ENCODE measurements at places on chromosomes 3 and 15.

DNA sequence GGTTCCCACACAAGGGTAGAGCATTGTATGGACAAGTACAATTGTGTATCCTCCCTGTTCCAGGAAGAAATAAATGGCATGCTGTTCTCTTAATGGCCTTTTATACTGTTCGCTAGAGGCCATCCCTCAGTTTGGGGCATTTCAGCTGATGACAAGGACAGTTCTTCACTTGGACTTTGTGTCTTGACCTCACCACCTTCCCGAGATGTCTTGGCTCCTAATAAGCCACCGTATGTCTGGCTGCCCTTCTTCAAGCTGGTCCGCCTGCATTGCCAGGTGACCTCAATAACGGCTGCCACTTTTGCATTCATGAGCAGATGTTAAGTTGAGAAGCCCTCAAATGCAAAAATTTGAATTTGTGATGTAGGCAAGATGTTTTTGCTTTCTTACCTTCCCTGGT is 24.1 kb downstream of the ZBTB38 start:
- no peak for DNase-seq

GRCh38 chr3:16614033-16615031 is 9.1 kb upstream of the DAZL start:
- DNase-seq = no peak

DNA sequence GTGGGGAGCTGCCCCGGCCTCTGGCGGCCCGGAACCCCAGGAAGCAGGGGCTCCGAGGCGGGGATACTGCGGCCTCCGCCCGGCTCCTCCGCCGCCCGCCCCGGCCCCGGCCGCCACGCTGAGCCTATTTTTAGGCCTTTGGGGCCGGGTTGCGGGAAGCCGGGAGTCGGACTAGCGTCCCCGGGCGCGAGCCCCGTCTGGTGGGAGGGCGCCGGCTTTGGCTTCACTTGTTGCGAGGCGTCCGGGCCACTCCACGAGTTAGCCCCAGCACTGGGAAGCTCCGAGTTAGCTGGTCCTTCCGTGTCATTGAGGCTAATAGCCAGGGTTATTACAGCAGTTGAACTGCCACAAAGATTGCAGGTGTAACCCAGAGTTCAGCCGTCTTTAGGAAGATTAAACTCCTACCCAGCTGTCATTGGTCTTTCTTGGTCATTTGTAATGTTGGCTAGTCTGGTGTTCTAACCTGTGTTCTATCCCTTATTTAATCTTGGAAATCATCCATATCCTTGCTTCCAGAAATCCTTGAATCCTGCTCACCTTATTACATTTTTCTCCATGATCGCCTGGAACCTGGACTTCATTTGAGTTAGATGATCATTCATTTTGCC is 791 bp downstream of the GYG1 start:
- DNase-seq = peak; percentile 17

DNA sequence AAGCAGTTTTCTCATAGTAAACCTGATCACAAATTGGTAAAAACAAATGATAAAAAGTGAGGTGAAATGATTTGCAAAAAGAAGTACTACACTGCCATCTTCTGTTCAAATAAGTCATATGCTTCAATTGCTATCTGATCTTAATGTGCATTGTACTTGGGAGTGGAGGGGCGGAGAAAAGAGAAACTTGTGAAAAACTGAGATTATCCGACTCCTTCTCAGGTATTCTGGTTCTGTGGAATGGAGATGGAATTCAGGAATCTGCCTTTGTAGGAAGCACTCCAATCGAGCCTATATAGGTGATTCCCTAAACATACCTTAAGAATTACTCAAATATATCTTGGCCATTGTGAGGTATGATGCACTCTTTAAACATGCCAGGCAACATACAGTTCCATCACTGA is 180.6 kb downstream of the CHL1 start:
- DNase-seq = no peak

GRCh38 chr3:125357032-125357658 is 18.0 kb downstream of the ZNF148 start:
- DNase-seq = peak; percentile 41

DNA sequence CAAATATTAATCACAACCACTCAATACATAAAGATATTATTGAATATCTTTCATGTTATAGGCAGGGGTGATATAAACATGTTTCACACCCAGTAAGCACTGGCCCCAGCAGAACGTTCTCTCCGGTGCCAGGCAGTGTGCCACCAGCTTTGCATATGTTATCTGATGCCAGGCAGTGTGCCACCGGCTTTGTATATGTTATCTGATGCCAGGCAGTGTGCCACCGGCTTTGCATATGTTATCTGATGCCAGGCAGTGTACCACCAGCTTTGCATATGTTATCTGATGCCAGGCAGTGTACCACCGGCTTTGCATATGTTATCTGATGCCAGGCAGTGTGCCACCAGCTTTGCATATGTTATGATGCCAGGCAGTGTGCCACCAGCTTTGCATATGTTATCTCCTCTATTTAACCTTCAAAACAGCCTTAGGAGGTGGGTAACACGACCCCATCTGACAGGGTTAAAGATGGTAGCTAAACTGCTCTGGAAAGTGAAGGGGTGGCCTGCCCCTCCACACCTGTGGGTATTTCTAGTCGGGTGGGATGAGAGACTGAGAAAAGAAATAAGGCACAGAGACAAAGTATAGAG is 6.9 kb downstream of the MUC20 start:
- DNase-seq = no peak

- DNase-seq = no peak
Measured at GRCh38 chr15:67149068-67149772, 83.8 kb downstream of the SMAD3 start.

- DNase-seq = no peak
Measured at GRCh38 chr15:98964466-98965133, 43.0 kb downstream of the PGPEP1L start.

GRCh38 chr3:44198284-44199269 is 43.1 kb upstream of the TOPAZ1 start:
- DNase-seq = peak; percentile 62

GRCh38 chr15:28289694-28290463 is 32.1 kb downstream of the HERC2 start:
- no peak for DNase-seq

- DNase-seq = no peak
Measured at GRCh38 chr15:60582370-60583036, 103.6 kb upstream of the ICE2 start.

GRCh38 chr3:101279162-101279561 is 41.2 kb downstream of the IMPG2 start:
- DNase-seq = no peak

GRCh38 chr15:33801954-33802353 is 166.3 kb upstream of the CHRM5 start:
- no peak for DNase-seq

- no peak for DNase-seq
Measured at GRCh38 chr3:197292083-197292646, 6.2 kb downstream of the DLG1 start.

- no peak for DNase-seq
Measured at GRCh38 chr3:126672340-126672739, 17.4 kb upstream of the TXNRD3 start.

DNA sequence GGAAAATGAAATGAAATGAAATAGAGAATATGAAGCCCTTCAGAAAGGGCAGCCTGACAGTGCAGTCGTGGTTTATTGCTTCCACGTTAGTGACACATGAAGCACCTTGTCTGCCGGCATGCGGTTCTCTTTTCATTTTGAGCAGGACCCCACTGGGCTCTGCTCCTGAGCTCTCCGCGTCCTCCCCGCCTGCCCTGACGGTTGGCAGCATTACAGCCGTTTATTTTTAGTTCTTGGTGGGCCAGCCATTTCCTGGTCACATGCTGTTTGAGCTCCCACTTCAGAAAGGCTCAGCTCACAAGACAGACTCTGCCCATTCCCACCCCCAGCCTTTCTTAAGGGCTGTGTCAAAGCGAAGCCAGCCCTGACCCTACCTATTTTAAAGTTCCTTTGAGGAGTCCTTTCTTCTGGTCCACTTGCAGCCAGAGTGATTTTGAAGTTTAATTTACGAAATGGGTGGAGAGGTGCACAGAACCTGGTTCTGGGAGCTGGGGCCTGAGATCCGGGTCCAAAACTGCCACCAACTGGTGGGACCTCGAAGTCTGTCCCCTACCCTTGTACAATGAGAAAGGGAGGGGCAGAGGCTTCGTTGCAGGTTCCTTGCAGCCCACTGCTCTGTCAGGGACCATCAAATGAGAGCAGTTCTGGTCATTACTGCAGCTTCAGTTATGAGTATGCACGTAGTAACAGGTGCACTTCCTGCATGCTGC is 60.1 kb downstream of the MGLL start:
- peak; percentile 24 for DNase-seq

GRCh38 chr3:29451920-29452319 is 171.0 kb downstream of the RBMS3 start:
- DNase-seq = no peak

Measured in stimulated activated naive B cell treated with anti-CD40 and anti-IgM and Interleukin-4, amounts not matched to agents 10 μg/mL and 1 μg/mL and 100 μg/mL, for 72 hours (primary cell).